Esophagus mucosa (tissue), 1 donor: ENCODE measurements at places on chromosomes 4 and X. TPM values are rescaled to one million over a fixed set of nuclear protein-coding genes. Genes with fewer than 3 reads are reported as not detected.

- ATAC-seq: no peak
These were observed 51.6 kb downstream of the CLCN4 start for GRCh38 chrX:10208281-10208856.

GRCh38 chrX:149527705-149528104 lies 13.1 kb upstream of the EOLA1 start:
- ATAC-seq: peak; percentile 61

DNA sequence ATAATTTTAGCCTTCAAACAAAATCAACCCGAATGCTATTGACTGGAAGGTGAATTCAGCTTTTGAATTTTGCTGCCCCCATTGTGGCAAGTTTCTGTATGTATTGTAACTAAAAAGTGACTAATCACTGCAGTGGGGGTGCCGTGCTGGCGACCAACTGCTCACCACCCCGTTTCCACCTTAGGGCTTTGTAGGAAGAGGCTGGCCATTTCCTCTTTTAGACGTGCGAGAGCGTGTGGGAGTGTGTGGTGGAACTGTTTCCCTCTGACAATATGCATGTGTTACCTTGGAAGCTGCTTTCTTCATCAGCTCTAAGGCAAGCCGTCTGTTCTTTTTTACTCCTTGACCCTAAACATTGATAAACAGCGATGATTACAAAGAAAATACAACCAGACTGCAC lies 78.8 kb downstream of the SEL1L3 start:
- no peak for ATAC-seq

Gene UCP1
- not detected for total RNA-seq

Gene CTPS2
- total RNA-seq: 4.8 TPM

GRCh38 chrX:24553011-24553410 lies 87.9 kb downstream of the PDK3 start:
- no peak for ATAC-seq

- ATAC-seq: no peak
These were observed 35.7 kb downstream of the LDB2 start for GRCh38 chr4:16862697-16863096.

Gene L1CAM
- 0.80 TPM for total RNA-seq

DNA sequence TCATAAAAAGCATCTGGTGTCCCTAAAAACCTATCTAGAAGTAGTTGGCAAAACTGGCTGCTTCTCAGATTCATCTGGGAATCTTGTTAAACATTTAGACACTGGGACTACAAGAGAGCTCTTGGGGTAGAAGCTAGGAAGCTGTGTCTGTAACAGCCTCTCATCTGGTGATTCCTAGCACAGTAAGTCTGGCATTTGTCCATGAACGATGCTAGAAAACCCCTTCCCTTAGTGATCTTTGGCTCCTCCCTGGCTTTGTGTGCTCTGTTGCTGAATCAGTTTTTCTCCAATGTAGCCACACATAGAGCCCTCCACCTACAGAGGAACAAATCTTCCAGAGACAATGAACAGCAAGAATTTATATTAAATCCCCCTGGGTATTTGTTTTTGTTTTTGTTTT lies 951.7 kb upstream of the LCORL start:
- ATAC-seq: no peak

DNA sequence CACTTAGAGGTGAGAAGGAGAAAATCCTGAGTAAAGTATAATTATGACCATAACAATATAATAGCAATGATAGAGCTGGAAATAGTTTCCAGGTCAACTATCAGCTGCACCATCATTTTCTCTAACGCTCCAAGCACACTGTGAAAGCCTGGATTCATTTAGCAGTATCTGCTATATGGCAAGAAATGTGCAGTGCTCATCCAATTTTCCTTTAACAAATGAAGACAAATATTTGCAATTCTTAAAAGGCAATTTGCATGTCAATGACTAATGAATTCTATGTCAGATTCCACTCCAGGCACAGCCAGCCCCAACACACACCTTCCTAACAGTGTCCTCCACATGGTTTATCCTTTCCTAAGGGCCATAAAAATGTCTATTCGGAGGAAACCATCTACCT lies 12.7 kb downstream of the PRSS12 start:
- ATAC-seq: no peak

Gene ITIH6
- total RNA-seq: not detected

Gene CNGA1
- 7.2 TPM for total RNA-seq

Gene DMP1
- total RNA-seq: not detected

DNA sequence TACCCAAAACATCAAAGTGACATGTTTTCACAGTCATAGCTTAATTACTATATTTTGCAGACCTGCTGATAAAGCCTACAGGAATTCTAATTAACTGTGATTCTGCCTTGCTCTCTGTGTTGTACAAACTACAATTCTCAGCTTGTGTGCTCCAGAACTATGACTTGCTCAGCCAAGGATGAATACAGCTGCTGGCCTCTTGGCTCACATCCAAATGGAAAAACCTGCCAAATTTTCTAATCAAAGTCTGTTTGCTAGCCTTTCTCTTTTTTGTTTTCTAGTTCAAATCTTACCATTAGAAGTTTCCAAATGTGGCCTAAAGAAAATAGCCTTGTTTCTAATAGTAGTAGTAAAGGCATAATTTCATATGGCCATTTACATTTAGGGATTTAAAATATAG lies 1176.8 kb downstream of the FAM133A start:
- no peak for ATAC-seq

DNA sequence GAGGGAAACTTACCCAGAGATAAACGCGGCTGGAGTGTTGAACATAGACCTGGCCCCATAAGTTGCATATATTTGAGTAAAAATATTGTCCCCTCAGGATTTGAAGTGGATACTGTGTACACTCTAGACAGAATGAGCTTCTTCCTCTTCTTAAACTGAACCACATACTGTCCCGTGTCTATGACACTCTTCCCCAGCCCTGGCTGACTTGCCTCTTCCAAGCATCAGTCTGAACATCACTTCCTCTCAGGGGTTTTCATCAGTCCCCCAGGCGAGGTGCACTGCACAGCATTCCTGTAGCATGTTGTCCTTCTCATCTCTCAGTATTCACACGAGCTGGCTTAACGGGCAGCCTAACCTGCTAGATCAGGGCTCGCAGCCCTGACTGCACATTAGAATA lies 80.5 kb upstream of the TMEM150C start:
- no peak for ATAC-seq

DNA sequence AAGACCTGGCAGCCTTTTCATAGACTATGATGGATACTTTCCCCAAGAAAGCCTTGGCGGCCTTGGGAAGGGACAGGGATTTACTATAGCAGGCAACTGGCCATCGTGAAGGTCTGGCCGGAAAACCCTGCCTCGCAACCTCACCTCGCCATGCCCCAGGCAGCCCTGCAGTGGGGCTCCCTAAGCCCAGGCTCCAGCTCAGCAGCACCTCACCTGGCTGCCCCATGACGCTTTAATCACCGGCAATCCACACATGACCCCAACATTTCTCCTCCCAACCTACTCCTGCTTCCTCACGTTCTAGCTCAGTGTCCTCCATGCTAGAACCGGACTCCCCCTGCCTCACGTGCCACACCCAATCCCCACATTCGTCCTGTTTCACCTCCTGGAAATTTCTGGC lies 82.4 kb downstream of the NSUN7 start:
- ATAC-seq: no peak

Gene EREG
- total RNA-seq: 46.5 TPM

DNA sequence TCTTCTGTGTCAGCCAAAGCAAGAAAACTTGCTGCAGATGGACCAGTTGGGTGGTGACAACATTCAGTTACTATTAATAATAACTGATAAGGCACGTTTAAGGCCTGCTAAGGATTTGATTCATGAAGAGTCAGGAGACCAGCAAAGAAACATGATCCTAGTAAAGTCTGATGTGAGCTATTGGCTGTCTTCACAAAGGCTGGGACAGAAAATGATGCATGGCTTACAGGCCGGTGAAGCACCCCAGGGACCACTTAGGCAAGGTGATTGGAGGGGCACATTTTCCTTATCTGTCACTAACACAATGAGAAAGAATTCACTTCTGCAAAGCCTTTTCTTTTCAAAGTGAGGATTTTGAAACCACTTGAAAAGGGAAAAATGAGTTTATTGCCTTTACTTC lies 65.4 kb upstream of the TRPC3 start:
- no peak for ATAC-seq

GRCh38 chr4:189202182-189202868 lies 738.3 kb upstream of the FRG1 start:
- ATAC-seq: peak; percentile 81

GRCh38 chr4:78557841-78558240 lies 6.3 kb downstream of the ANXA3 start:
- no peak for ATAC-seq

Gene TAF7L
- 0.12 TPM for total RNA-seq

DNA sequence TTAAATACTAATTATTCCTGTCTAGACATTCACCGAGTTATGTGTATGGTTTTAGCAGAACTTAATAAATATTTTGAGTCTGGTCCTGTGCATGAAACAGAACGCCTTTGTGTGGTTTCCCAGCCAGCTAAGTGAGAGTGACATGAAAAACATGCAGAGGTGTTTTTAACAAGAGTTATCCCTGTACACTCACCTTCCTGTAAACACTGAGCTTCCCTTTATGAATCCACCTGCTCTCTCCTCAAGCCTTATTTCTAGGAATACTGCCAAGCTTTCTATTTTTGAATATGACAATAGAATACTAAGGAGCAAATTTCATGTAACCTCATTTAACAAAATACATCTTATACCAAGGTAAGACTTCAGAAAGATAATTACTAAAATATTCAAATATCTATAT lies 270.3 kb upstream of the CTSO start:
- ATAC-seq: no peak

DNA sequence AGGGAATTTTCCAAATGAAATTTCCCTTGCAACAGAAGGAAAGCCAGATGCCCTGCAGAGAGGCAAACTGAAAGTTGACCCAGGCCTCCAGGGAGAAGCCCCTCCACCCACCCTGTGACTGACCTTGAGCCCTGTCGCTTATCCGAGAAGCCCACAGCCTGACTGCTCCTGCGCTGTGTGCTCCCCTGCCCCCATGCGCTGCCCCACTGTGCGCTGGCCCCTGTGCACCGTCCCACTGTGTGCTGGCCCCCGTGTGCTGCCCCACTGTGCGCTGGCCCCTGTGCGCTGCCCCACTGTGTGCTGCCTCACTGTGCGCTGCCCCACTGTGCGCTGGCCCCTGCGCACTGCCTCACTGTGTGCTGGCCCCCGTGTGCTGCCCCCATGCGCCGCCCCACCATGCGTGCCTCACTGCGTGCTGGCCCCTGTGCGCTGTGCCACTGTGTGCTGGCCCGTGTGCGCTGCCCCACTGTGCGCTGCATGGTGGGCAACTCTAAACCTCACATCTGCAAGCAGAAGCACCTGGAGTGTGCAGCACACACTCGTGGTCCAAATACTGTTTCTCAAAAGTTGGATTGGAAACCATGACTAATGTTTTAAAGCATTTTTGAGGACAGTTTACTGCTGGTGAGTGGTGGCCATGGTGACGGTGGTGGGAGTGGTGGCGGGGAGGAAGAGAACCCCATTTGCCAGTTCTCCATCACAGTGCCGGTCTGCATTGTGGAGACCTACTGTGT lies 8.3 kb upstream of the GRPEL1 start:
- ATAC-seq: peak; percentile 31

DNA sequence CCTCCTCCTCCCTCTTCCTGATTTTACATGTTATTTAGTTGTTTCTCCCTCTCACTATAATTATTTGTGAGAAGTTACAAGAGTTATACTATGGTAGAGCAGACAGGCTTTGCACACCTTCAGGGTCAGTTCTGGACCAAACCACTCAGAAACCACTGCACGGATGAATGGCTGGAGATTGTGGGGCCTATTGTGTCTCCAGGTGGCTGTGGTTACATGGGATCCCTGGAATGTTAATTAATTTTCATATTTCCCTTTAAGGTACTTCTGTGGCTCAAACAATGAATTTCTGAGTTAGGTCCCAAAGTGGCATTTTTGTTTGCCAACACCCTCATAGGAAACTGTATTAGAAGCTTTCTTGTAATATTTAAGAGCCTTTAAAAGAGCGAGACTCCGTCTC lies 151.9 kb downstream of the BMPR1B start:
- no peak for ATAC-seq

GRCh38 chr4:120443116-120443515 lies 376.5 kb upstream of the MAD2L1 start:
- no peak for ATAC-seq

DNA sequence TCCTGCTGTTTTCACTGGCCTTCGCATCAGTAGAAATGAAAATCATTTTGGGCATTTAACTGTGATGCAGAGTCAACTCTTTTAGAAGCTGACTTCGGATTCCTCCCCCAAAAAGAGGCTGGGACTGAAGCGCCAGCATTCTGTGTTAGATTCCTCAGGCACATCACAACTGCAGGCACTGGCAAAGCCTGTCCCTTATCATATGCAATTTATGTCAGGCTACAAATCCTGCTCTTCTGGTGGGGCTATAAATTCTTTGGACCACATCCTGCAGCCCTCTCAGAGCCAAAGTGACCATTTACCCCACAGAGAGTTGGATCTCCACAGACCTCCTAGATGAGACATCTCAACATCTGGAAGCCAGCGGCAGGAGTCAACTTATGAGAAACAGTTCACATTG lies 138.4 kb downstream of the CBR4 start:
- ATAC-seq: no peak

DNA sequence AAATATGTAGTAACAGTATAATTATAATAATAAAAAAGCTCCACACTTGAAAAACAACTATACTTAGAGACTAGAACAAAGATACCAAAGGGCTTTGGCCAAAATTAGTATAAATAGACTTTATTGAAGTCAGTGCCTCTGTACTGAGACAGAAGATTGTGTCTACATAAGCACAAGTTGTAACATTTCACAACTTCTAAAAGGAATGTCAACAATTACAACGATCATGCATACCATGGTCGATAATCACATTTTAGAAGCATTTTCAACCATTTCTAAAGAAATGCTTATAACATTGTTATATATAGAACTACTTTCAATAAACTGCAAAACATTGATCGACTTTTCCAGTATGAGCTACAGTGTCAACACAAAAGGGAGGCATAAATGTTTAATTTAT lies 57.0 kb downstream of the DHX15 start:
- ATAC-seq: no peak

- ATAC-seq: peak; percentile 59
These were observed 9.2 kb downstream of the MAP9 start for GRCh38 chr4:155367608-155368007.

GRCh38 chr4:17884063-17884462 lies 73.3 kb downstream of the NCAPG start:
- ATAC-seq: no peak

DNA sequence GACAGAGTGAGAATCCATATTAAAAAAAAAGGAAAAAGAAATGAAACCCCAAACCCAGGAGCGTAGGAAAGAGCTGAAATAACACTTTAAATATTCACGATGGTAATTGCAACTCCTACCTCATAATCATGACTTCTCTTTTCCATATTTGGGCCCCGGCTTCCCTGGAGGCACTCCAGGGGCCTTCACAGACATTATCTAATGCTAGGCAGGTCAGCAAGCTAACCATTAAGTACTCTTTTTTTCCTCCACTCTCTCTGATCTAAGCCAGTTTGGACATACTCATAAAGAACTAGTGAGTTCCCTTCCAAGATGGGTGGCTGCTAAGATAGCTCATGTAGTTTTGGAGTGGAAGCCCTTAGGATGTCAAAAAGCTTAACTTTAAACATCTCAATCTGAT lies 83.2 kb downstream of the SH3KBP1 start:
- no peak for ATAC-seq

GRCh38 chrX:118164138-118164537 lies 47.5 kb upstream of the KLHL13 start:
- no peak for ATAC-seq
